ENCODE measurements at places on chromosomes 12 and 14. TPM values are rescaled to one million over a fixed set of nuclear protein-coding genes. Genes with fewer than 3 reads are reported as not detected.

DNA sequence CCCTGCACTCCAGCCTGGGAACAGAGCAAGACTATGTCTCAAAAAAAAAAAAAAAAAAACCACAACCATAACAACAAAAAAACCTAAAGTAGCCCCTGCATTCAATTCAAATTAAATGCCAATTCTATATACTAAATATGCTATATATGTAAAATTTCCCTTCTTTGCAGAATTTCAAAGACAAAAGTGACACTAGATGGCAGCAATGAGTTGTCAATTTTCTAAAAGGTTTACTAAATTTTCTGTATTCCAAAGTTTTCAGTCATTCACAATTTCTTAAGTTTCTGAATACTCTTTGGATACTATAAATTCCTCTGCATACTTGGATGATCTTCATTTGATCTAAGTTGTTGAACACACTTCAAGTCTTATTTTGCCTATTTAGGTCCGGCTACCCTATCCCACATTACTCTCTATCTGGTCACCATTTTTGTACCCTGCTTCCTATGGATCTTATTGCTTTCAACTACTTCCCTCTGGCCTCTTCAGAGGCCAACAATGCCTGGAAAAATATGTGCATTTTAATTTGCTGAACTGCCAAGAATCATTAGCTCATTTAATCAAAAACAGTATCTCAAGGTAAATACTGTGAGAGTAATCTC is 27.9 kb downstream of the HNRNPC start:
- no peak for DNase-seq

- DNase-seq, result no peak
These were observed 63.4 kb downstream of the BEGAIN start for GRCh38 chr14:100523843-100524169.

PPP1R36 gene
- total RNA-seq, result 0.42 TPM

MAGOHB gene
- total RNA-seq, result 18.1 TPM

DNA sequence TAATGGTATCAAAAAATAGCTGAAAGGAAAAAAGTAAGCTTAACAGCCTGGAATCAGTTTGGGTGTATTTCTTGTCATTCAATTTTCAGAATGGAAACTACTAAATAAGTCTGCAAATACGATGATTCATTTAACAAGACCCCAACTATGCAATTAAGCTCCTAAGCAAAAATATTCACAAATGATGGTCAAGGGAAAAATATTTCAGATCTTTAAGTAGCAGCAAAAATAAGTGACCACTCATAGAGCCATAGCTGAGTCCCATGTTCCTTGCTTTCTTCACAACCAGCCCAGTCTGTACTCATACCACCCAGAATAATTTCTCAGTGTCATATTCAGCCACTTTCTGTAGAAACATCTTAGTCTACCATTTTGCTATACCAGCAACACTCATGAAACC is 185.4 kb downstream of the PPM1H start:
- no peak for DNase-seq

SIX6 gene
- total RNA-seq, result not detected

CEBPE gene
- 0.29 TPM for total RNA-seq

FSCB gene
- not detected for total RNA-seq

GRCh38 chr14:73889376-73889775 is 2.7 kb downstream of the ZNF410 start:
- no peak for DNase-seq

DNA sequence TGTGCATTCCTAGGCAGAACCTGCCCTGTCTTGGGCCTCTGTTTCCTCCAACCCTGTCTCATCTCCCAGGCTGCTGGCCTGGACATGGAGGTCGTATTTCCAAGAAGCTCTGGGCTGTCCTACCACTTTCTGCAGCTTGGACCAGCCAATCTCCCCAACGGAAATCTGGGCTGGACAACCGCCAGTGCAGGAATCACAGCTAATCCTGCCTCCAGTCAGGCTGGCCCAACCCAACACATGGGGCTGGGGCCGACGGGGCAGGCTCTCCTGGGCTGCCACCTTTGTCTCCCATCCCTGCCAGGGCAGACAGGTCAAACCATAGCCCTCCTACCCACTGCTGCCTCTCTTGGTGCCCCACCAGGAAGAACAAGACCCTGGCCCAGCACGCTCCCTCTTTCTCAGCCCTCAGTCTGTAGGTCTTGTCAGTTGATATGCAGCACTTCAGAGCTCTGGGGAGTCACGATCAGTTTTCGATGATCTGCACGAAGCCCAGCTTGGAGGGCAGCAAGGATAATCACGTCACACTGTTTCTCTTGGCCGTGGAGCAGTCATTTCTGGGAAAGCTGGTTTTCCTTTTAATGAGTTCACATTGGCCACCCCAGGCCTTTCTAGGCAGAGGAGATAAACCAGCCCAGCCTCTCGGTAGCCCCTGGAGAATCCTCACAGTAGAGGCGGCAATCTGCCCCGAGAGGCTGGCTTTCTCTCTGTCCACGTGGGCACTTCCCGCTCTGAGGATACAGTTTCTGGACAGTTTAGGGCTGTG is 195.2 kb upstream of the PRMT8 start:
- peak; percentile 88 for DNase-seq

GRCh38 chr14:65195042-65195719 is 92.9 kb upstream of the MAX start:
- no peak for DNase-seq

IQSEC3 gene
- total RNA-seq, result 3.0 TPM

DNA sequence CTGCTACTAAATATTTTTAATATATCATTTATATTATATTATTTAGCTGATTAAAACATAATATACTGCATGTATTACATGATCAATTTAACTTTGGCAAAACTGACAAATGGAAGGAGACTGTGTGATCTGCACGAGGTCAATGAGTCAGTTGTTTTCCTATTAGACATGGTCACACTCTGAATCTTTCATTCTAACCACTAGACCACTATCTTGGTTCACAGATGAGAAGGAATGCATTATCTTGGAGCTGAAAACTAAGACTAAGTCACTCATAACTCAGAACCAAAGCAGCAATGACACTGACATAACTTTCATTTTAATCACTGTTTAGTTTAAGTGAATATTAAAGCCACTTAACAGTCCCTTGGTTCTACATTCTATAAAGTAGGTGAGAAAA is 37.4 kb downstream of the GNPTAB start:
- no peak for DNase-seq

- no peak for DNase-seq
These were observed 3.2 kb downstream of the CFL2 start for GRCh38 chr14:34711169-34711568.

DNA sequence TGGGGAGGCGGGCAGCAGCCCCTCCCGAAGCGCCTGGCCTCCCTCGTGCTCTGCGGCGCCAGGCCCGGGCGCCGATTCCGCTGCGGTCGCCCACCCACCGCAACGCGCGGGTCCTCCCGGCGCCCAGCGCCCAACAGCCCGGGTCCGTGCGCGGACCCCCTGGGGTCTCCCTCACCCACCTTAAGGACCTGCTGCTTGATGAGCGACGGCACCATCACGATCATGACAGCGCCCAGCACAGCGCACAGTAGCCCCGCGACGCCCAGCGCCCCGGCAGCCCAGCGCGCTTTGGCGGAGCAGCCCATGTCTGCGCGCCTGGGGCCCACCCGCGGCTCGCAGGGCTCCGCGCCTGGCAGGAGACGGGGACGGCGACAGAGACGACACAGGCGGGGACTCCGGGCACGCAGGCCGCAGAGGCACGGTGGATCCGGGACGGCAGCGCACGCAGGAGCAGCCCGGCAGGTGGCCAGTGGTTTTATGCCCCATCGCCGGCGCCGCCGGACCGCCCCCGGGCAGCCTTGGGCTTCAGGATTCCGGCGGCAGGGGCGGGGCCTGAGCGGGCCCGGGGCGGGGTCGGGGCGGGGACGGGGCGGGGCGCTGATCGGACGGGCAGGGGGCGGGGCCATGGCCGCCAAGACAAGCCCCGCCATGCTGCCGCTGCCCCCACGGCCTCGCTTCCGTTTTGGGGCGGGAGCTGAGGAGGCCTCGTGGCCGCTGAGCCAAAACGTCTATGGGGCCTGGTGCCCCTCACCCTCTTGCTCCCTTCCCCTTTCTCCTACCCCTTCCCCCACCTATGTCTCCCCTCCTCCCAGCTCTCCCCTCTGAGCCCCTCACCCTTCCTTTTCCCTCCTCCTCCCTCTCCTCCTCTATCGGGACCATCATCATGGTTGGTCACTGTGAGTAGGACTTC is at the start of gene SCARB1:
TSS of gene SCARB1 (minus strand) at position 449 of the 910 bp plus-strand sequence. CDS start at position 305, 144 bp downstream.
- peak; percentile 90 for DNase-seq

GRCh38 chr14:58749066-58749669 is 111.4 kb downstream of the DACT1 start:
- no peak for DNase-seq

DNA sequence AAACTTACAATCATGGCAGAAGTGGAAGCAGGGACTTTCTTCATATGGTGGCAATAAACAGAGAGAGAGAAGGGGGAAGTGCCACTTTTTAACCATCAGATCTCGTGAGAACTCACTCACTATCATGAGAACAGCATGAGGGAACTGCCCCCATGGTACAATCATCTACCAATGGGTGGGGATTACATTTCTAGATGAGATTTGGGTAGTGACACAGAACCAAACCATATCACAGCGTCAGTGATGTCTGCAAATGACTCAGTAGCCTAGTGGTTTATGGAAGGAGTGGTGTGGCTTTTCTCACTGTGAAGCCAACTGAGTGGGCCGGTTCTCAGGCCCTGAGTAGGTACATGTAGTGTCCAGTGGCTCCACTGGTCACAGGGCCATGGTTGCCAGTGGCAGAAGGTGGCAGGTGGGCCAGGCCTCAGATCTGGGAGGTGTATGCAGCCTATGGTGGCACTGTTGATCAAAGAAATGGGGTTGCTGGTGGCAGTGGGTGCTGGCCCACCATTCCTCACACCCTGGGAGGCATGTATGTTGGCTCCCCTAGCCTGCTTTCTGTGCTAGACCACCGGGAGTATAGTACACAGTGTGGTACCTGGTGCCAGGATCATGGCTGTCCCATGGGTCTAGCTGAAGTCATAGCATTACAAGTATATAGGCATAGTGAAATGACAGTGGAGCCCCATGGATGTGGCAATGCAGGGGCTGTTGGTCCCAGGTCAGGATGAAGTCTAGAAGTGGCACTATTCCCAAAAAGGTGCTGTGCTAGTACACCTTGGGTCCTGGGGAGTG is 191.9 kb downstream of the NUBPL start:
- no peak for DNase-seq

TMEM30B gene
- total RNA-seq, result 81.7 TPM

CKAP4 gene
- total RNA-seq, result 61.1 TPM

DNA sequence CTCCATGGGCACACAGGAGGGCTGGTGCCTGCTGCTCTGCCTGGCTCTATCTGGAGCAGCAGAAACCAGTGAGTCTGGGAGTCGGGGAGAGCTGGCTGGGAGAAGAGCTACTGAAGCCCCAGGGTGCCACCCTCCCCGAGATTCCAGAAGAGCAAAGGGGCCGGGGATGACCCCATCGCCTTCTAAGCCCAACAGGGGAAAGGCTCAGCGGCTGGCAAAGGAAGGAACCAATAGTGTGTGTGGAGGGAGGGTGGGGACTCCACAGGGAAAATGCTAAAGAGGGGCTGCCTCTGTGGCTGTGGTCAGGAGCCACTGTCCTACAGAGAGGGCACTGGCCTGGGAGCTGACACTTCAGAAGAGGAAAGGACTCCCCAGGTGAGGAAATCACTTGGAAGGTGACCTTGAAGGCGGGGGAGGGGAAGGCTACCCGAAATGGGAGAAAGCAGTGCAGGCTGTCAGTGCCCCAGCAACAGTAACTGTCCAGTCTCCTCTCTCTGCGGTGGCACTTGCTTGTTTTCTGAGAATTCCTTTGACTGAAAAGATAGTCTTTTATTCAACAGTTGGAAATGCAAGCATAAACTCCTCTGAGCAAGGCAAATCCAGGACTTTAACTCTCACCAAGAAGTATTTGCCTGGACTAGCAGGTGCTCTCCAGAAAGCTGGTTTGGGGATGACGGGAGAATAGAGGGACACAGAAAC is 552 bp downstream of the TAPBPL start:
- peak; percentile 76 for DNase-seq
